ENCODE measurements at places on chromosomes 2 and 18. TPM values are rescaled to one million over a fixed set of nuclear protein-coding genes. Genes with fewer than 3 reads are reported as not detected.

Gene FASTKD2
- total RNA-seq, result 30.8 TPM

Gene FAHD2B
- total RNA-seq, result 8.9 TPM

Gene CD28
- total RNA-seq, result not detected

Gene EVA1A
- 281 TPM for total RNA-seq

GRCh38 chr18:2918761-2919550 is 72.2 kb downstream of the EMILIN2 start:
- DNase-seq, result no peak

All from Caki2 (cell line).